ENCODE measurements at places on chromosomes 6 and 20. TPM values are rescaled to one million over a fixed set of nuclear protein-coding genes. Genes with fewer than 3 reads are reported as not detected.

Gene ECT2L
- 3.3 TPM for total RNA-seq

Gene NKAPL
- total RNA-seq, result 6.7 TPM

Gene ADGB
- 3.7 TPM for total RNA-seq

Gene NNAT
- total RNA-seq, result 0.61 TPM

Gene EYA4
- total RNA-seq, result 22.5 TPM

Gene TENT5A
- 47.3 TPM for total RNA-seq

Gene CLPSL2
- total RNA-seq, result not detected

Gene HLA-DRA
- total RNA-seq, result 67.6 TPM

Gene TRIM38
- 3.2 TPM for total RNA-seq

Gene DDO
- 27.7 TPM for total RNA-seq

Gene ANGPT4
- not detected for total RNA-seq

Gene STX11
- 7.4 TPM for total RNA-seq

Gene KCNQ2
- total RNA-seq, result not detected

Gene CTAGE9
- total RNA-seq, result not detected

All from heart right ventricle (tissue), 16 donors.